H9 (cell line): ENCODE measurements at places on chromosomes 4 and X. TPM values are rescaled to one million over a fixed set of nuclear protein-coding genes. Genes with fewer than 3 reads are reported as not detected.

- no peak for DNase-seq
- no peak overlapping the region for H3K4me3 ChIP-seq
- peaks cover 2% of the 10 kb centered on the region; the same call in 1 of the 3 replicates for H3K36me3 ChIP-seq
Measured at GRCh38 chrX:45872480-45872879, 671.8 kb upstream of the DIPK2B start.

The VCX3B gene
- total RNA-seq: not detected in 2 replicates

GRCh38 chr4:94410678-94411206 lies 41.0 kb upstream of the PDLIM5 start:
- no peaks in the 10 kb centered on the region; the same call in 1 of the 2 replicates for H3K4me1 ChIP-seq
- DNase-seq: no peak
- H3K4me3 ChIP-seq: no peak overlapping the region
- no peak overlapping the region for H3K27ac ChIP-seq

DNA sequence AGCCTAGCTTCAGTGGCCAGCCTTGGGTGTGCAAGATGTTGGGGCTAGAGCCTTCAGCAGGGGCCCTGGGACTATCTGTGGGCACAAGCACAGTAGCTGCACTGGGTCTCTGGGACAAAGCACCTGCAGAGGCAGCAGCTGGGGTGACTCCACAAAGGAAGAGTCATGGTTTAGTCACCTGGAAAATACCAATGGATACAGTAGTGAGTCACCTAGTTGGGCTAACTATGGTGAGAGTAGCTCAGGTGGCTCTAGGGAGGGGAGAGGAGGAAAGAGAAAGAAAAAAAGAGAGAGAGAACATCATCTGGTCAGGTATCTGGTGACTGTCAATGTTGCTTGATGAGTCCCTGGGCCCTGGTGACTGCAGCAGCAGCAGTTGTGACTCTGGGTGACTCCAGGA lies 72.9 kb upstream of the SPIN4 start:
- H3K4me1 ChIP-seq: no peaks in the 10 kb centered on the region; the same call in 1 of the 2 replicates
- no peak for DNase-seq
- peaks cover 12% of the 10 kb centered on the region for H3K36me3 ChIP-seq
- no peak overlapping the region for H3K27ac ChIP-seq
- no peaks in the 10 kb centered on the region for H3K27me3 ChIP-seq

DNA sequence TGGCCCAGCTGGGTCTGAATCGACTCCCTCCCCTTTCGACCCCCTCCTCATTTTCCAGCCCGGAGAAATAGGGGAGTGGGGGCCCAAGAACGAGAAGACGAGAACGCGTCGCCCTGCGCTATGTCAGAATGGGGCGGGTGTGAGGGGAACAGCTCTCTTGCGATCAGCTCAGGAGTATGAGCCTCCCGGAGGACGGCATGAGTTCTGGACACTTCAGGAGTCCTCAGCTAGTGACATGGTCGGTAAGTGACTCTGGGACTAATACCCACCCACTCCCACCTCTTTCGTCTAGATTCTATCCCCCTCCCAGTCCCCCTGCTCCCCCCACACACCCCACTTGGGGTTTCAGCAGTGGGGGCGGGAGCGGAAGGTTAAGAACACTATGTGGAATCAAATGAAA lies 944 bp downstream of the KLF8 start:
- no peak overlapping the region for H3K27ac ChIP-seq
- peaks cover 2% of the 10 kb centered on the region; the same call in 1 of the 2 replicates for H3K4me1 ChIP-seq
- H3K4me3 ChIP-seq: peak overlapping the region; percentile 76
- peak; percentile 26 for DNase-seq

DNA sequence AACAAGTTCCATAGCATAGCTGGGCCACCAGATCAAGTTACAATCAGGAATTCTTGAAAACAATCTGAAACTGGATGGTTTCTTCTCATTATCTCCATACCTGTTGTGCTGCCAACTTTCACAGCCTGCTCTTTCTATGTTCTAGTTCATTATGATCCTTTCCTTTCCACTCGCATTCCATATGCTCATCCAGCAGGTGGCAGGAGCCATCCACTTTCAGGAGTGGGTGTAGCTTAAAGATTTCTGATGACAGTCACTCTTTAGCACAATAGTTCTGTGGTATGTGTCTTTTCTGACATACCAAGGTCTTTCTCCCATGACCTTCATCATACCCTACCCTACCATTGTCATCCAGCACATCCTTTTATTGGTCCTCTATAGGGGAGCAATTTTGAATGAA lies 46.4 kb downstream of the PAGE2 start:
- H3K4me1 ChIP-seq: no peaks in the 10 kb centered on the region
- H3K36me3 ChIP-seq: no peaks in the 10 kb centered on the region
- no peaks in the 10 kb centered on the region for H3K27me3 ChIP-seq
- no peak for DNase-seq
- H3K27ac ChIP-seq: no peak overlapping the region

DNA sequence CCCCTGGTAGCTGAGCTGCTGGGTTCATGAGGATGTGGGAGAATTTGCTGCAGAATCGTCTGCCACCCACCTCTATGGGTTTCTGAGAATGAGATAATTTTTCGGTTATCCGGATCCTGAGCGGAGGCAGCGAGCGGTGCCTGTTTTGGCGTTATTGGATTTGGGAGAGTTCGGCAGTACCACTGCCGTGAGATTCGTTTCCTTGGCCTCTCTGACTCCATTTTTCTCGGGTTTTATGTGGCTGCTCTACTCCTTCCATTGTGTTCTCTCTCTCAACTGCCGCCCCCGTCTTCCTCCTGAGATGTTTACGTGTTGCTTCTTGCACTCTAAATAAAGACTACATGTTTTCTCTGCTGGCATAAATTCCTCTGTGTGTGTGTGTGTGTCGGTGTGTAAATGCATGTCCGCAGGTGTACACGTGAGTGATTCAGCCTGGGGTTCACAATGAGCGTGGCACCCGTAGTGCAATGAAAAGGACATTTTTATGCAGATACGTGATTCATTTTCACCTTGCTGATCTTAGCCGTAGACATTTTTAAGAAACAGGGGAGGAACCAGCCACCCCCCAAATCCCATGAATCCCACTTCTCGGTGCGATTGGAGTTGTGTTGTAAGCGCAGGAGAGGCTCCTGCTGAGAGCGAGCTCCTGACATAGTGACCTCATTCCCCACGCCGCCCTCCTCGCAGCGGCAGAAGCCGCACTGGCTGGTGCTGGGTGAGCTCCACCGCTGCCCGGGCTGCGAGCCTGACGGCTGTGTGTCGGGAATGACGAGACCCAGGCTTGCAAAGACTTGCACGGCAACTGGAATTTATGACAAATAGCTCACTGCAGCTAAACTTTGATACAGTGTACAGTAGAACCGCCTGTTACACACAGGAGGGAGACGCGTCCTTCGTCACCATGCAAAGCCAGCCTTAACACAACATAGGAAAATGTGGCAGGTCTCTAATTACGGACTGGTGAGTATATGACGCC lies 82.2 kb downstream of the STOX2 start:
- H3K27me3 ChIP-seq: no peaks in the 10 kb centered on the region
- no peak overlapping the region for H3K27ac ChIP-seq
- peaks cover 3% of the 10 kb centered on the region; the same call in 1 of the 2 replicates for H3K4me1 ChIP-seq
- no peaks in the 10 kb centered on the region; the same call in 1 of the 2 replicates for H3K36me3 ChIP-seq
- H3K4me3 ChIP-seq: no peak overlapping the region

The ADH6 gene
- total RNA-seq: not detected in 2 replicates

DNA sequence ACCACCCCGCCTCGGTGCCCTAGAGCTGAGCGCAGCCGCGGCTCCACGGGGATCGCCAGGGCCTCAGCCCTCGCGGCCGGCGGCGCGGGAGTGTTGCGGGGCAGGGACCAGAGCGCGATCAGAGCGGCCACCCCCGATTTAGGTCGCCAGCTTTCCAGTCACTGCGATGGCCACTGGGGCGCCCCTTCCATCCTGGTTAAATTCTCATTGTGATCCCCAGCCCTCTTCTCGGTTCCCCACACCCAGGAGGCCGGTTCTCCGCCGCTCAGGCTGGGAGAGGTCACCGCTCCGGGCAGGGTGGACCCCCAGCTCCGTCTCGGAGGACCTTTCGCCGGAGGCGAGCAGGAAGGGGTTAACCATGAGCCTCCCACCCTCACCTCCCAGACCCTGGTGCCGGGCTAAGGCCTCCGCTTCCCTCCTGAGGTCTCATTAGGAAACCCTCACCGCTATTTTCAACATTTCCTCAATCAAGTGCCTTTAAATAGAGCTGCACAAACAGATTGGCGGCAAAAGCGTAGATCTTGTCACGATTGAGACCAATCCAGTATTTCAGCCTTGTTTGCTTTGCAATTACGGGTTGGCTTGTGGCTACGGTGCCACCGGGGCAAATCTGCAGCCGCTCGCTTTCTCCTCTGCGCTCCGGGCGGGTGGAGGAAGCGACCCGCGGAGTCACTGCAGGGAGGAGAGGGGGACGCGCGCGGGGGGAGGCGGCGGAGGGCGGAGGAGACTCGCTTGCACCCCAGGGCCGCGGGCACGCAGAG lies 8.3 kb upstream of the HAND2 start:
- DNase-seq: no peak
- H3K4me1 ChIP-seq: no peaks in the 10 kb centered on the region
- H3K27me3 ChIP-seq: peaks cover 68% of the 10 kb centered on the region
- no peak overlapping the region for H3K27ac ChIP-seq
- peak overlapping the region; percentile 74 for H3K4me3 ChIP-seq

GRCh38 chrX:9316096-9316495 lies 148.8 kb upstream of the TBL1X start:
- no peaks in the 10 kb centered on the region for H3K36me3 ChIP-seq
- no peak overlapping the region for H3K27ac ChIP-seq

The TCEAL2 gene
- 12.6 and 14.2 TPM in 2 replicates for total RNA-seq

The MRPL1 gene
- 39.0 and 46.2 TPM in 2 replicates for total RNA-seq

The APOO gene
- total RNA-seq: 86.9 and 95.3 TPM in 2 replicates

DNA sequence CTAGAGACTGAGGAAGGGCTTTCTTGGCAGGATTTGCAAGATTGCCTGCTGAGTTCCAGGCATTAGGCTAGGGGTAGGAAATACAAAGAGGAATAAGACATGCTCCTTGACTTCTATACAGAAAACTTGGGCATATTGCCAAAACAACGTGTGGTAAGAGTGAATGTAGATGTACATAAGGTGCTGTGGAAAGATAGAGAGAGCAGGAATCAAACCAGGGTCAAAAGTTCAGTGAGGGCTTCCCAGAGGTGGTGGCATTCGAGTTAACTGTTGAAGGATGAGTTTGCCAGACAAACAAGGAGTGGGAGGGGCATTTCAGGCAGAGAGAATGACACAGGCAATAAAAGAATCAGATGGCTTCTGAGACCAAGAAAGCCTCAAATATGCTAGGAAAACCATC lies 187.9 kb downstream of the KDR start:
- no peaks in the 10 kb centered on the region for H3K27me3 ChIP-seq
- no peak overlapping the region for H3K27ac ChIP-seq
- no peak for DNase-seq
- H3K4me1 ChIP-seq: no peaks in the 10 kb centered on the region
- H3K36me3 ChIP-seq: no peaks in the 10 kb centered on the region

GRCh38 chr4:7774301-7775294 lies 165.1 kb downstream of the AFAP1 start:
- no peak for DNase-seq
- H3K27me3 ChIP-seq: no peaks in the 10 kb centered on the region
- no peaks in the 10 kb centered on the region for H3K4me1 ChIP-seq
- H3K4me3 ChIP-seq: no peak overlapping the region

- H3K36me3 ChIP-seq: no peaks in the 10 kb centered on the region
- DNase-seq: no peak
- H3K27me3 ChIP-seq: no peaks in the 10 kb centered on the region
Measured at GRCh38 chr4:121138039-121138825, 25.9 kb downstream of the TNIP3 start.

The PRMT9 gene
- 10.0 and 10.5 TPM in 2 replicates for total RNA-seq

- H3K4me3 ChIP-seq: no peak overlapping the region
- no peaks in the 10 kb centered on the region for H3K36me3 ChIP-seq
- no peaks in the 10 kb centered on the region for H3K27me3 ChIP-seq
- no peak for DNase-seq
Measured at GRCh38 chr4:164368894-164369293, 385.0 kb upstream of the SMIM31 start.

The MBNL3 gene
- 2.4 and 2.6 TPM in 2 replicates for total RNA-seq

DNA sequence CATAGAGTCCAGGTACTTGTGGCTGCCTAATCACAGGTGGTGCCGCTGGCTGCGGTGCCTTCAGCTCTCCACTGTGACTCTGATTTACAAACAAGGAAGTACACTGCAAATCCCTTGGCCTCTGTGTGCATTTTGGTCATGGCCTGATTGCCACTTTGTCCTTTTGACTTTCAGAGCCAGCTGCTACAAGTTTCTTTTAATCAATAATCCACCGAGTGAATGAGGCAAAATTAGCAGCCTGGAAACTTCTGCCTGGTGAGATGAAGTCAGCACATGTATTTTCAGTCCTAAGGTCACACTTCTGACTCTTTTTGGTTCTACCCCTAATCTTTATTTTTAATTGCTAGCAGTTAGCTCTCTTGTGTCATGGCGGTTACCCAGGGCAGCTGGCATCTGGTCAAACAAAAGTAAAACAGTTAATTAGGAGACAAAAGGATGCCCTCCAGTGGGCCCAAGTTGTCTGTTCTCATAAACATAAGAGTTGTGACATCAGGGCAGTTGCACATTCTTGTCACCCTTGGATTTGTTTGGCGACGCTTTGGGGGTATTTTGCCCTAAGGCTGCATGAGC lies 62.3 kb upstream of the LNX1 start:
- no peak for DNase-seq
- no peak overlapping the region for H3K4me3 ChIP-seq
- no peaks in the 10 kb centered on the region for H3K36me3 ChIP-seq
- H3K4me1 ChIP-seq: no peaks in the 10 kb centered on the region; the same call in 1 of the 2 replicates
